Activated T-cell treated with anti-CD3 and anti-CD28 coated beads, Interleukin-2, amount 50 U/mL, for 4 hours (primary cell): ENCODE measurements at places on chromosomes 5 and 9.

DNA sequence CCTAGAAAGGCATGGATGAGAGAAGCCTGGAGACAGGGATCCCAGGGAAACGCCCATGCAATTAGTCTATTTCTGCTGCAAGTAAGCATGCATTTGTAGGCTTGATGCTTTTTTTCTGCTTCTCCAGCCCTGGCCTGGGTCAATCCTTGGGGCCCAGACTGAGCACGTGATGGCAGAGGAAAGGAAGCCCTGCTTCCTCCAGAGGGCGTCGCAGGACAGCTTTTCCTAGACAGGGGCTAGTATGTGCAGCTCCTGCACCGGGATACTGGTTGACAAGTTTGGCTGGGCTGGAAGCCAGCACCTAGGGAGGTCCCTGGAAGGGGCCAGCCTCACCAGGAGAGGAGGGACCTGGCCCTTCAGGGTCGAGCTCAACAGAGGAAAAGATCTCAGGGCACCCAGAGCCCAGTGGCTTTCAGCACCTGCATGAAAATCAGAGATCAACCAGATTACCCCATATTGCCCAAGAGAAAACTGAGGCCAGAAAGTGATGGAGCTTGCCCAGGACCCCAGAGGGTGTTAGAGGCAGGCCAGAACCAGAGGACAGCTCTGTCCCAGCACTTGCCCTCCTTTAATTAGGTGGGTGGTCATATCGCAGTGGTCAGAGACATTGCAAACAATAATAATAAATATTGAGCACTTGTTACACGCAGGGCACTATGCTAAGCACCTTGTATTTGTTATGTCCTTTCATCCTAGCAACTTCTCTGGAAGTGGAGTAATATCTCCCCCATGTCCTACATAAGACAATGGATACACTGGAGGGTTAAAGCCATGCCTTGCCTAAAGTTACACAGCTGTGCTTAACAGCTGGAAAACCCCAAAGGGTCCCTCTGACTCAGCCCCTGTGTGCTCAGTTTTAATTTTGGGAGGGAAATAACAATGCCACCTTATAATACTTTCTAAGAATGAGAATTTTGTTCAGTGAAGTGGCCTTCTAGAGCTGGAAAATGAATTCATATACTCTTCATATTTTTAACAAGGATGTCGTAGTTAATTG is 67.1 kb downstream of the KLF4 start:
- DNase-seq = no peak

DNA sequence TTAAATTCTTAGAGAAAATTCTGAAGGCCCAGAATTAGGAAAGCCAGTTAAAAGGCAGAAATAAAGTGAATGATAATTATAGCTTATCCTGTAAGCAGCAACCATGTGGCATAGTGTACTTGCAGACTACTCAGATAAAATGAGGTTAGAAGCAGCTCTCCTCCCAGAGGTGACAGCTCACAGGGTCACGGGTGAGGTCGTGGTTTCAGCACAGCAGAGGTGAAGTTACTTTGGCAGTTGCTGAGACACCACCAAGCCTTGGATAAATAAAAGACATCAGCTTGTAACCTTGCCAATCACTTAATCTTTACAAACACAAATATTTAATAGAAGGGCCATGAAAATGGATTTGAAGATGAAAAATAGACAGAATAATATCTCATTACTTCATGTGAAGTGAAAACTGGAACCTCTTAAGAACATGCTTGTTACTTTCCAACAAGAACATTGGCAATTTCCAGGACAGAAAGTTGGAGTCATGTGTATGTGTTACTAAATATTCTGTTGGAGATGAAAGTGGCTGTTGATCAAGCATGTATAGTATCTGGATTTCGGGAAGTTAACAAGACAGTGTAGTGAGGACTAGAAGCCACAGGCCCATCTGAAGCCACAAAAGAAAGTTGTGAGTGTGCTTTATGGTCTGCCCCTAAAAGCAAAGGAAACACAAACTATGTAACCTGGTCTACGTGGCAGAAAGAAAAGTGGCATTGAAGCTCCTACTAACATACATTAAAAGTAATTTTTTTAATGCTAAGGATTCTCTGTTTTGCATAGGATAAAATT is 134.4 kb downstream of the ERCC6L2 start:
- peak; percentile 52 for DNase-seq

GRCh38 chr9:112065806-112066606 is 109.1 kb downstream of the SUSD1 start:
- no peak for DNase-seq

DNA sequence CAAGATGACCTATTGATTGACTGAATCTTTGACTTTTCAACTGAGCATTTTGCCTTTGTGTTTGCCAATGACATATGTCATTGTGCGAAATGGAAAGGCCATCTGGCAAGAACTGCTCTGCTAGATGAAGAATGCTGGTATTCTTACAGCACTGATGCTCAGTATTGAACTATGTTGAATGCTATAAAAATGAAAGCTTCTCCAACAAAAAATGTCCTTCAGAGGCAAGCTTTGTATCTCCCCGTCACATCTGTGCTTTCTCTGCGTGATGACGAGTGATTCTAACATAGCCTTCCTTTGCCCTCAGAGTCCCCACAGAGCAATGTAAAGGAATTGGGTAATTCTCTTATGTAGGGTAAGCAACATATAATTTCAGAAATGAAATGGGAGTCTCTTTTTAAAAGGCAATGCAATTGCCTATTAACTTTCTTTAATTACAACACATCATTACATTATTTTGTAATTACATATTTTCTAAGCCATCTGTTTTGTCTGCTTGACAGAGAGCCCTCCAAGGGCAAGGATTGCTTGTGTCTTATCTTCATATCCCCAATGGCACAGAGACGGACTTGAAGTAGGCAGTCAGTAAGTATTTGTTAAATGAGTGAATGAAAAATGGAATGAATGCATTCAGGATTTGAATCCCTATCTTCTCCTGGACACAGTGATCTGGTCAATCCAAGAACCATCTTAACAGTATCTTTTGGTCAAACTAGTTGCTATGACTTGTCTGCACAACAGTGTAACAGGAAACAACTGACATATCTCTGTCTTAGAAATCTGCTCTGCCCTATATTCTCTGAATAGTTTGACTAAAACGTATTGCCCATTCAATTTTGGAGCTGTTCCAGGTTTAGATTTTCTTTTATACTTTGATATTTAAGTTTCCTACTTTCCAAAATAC is 46.1 kb downstream of the ENC1 start:
- DNase-seq = no peak

DNA sequence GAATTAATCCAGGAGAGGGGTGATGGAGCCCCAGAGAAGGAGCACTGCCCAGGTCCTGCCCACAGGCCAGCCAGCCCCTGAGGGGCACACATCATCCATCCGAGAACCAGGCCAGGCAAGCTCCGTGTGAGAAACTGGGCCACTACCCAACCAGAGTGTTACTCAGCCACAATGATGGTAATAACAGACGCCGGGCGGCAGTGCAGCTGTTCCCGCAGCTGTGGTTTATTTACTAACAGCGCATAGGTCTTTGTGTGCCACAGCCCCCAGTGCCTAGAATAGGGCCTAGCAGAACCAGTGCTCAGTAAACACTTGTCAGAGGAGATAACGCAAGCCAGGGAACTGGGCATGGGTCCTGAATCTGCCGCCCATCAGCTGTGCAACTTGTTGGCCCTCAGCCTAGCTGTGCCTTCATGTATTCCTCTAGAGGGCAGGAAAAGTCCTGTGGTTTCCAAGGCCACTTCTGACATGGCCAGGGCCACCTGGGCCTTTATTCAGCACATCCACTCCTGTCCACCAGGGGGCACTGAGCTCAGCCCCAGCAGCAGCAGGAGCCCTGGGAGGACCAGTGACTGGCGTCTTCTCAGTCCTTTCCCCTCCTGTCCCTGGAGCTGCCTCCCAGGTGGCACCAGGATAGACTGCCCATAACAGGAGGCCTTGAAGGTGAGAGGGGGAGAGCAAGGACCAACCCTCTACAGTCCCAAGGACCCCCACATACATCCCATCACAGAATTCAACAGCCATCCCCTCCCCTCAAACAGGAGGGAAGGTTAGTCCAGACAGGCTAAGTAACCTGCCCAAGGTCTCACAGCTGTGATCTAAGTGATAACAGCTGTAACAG is 2.1 kb downstream of the MXD3 start:
- peak; percentile 69 for DNase-seq

GRCh38 chr5:81925981-81926380 is 45.8 kb upstream of the ATG10 start:
- DNase-seq = no peak

DNA sequence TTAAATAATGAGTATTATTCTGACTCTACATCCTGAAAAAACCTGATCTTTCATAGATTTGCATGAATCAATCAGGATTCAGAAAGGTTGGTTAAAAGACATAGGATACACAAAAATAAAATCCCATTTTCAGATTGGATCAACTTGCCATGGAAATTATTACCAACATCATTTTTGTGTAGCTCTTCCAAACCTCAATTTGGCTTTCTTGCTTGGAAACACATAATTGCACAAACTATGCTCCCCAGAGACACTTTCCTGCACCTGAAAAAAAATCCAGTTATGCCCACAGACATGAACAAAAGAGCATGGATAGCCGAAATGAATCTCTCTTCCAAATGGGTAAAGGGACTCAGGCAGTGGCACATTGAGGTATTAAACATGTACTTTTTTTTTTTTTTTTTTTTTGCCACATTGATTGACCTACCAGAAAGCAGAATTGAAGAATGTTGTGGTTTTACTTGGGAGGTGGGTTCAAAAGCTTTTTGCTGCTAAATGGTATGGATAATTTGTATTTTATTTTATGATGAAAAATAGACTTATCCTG is 135.4 kb upstream of the FBN2 start:
- no peak for DNase-seq

DNA sequence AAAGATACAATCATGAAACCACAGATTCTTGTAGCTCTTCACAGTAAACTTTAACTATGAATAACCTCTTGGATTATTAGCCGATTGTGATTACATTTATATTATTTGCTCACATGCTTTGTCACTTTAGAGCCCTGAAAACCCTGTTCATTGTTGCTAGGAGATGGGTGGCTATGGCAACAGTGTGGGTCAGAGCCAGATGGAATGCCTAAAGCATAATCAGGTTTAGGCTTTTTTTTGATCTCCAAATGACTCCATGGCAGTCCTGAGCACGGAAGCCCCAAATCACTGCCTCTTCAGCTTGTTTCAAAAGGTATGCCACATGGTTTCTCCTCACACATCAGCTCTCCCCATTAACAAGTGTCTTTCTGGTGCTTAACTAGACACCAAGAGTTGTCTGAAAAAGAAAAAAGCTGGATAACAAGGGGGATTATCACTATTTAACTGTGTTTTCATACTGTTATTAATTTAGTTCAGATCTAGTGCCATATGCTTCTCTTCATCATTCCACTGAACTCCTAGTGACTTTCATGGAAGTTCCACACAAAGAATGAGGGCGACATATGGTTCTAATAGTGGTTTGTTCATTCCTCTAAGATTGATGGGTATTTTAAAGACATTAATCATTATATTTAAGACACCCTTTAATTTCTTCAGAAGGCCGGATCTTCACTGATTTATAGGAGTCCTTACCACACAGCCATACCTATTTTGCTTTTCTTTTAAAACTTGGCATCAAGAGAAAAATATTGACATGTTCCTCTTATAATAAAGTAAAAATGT is 88.8 kb upstream of the PAM start:
- DNase-seq = no peak

GRCh38 chr9:109258481-109259302 is 62.2 kb downstream of the EPB41L4B start:
- DNase-seq = no peak

DNA sequence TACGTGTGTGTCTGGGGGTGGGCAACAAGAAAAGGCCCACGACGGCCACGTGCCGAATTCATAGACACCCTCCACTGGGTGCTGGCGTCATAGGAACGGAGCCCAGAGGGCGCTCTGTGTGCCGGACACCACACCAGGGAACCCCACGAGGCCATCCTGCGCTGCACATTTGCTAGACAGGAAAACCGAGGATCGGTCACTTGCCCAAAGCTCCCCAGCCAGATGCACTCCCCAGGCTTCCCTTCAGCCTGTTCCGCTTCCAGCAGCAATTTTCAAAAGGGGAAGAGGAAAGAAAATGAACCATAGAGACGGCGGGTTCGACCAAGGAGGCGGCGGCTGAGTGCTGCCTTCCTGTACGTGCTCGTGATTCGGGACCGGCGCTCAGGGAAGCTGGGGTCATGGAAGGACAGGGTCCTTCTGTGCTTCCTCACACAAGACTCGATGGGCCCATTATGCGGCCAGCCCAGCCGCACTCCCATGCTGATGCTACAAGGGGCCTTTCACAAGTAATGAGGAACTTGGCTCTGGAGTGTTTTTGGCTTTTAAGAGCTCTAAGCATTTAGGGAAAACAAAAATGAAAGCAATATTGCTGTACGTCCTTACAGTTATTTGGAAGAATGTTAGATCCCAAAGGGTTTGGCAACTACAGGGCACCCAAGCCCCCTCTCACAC is 124.6 kb upstream of the SARDH start:
- DNase-seq = no peak

DNA sequence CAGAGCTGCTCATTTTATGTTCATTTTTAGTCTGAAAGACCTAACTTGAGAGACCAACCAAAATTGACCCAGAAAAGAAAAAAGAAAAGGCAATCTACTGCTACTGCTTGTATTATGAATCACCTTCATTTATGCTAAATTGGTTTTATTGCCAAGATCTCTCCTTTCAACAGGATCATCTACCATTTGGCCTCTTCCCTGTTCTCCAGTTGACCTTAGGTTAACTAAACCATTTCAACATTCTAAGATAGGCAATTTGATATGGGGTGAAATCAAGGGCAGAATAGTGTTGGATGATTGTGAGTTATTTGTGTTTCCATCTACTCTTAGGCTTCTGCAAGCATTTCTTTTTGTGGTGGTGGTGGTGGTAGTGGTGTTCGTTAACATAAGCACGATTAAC is 48.3 kb upstream of the POU4F3 start:
- no peak for DNase-seq

DNA sequence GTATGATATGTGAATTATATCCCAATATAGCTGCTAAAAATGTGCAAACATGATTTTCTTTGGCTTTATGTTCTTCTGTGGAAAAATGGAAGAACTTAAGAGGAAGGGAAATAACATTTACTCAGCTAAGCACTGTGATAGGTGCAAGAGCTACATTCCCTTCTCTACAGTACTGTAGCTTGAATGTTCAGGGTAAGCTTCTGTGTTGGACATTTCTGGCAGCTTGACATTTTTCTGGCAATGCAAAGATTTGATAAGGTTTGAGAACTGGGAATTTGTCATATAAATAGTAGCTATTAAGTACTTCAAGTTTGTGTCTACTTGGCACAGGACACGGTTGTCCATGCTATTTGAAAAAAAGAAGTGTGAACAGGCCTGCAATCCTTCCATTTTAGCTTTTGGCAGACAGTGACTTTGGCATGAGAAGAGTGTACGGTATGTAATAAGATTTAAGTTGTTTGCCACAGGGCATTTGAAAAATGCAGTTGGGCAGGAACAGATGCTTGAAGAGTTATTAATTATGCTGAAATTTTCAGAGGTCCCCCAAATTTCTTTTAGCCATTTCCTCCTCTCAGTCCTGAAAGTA is 77.6 kb downstream of the KIF4B start:
- DNase-seq = no peak

- no peak for DNase-seq
Measured at GRCh38 chr5:95925939-95926338, 35.7 kb downstream of the ELL2 start.

DNA sequence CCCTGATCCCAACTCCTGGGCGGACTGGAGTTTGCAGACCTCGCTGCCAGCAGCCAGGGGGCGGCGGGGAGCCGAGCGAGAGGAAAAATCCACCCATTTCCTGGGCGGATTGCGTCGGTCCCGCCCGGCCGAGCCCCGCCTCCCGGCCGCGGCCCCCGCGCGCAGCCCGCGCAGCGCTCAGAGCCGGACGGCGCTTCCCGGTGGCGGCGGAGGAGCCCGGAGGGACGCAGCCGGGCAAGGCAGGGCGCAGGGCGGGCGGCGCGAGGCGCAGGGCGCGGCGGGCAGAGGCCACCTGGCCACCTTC is at the start of gene OLFM1:
Gene OLFM1 (plus strand): TSS at position 180 of the 304 bp plus-strand sequence. CDS start 322 bp downstream, outside the sequence.
- no peak for DNase-seq

- no peak for DNase-seq
Measured at GRCh38 chr9:126366366-126367011, 39.9 kb downstream of the MVB12B start.
